Pulmonary artery endothelial cell (primary cell): ENCODE measurements at places on chromosomes 2 and 18. TPM values are rescaled to one million over a fixed set of nuclear protein-coding genes. Genes with fewer than 3 reads are reported as not detected.

Gene RESP18
- not detected in 2 replicates for total RNA-seq

- no peak for DNase-seq
Measured at GRCh38 chr2:99942561-99943347, 199.6 kb downstream of the AFF3 start.

Gene ACADL
- total RNA-seq: not detected in 2 replicates

Gene GTF2A1L
- 0.59 and 0.74 TPM in 2 replicates for total RNA-seq

DNA sequence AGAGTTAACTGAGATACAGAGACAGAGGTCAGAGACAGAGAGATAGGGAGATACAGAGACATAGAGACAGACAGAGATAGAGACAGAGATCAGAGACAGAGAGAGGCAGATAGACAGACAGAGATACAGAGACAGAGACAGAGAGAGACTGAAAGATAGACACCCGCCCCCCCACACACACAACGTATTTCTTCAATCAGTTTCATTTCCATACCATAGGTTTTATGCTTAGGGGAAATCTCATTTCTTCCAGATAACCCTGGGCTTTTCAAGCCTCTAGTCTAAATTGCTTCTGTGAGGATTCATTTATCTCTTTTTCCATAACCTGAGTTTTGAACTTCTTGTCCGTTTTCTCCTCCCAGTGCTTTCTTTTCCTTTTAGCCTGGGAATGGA is 94.6 kb downstream of the CD8B2 start:
- DNase-seq: no peak

- DNase-seq: no peak
Measured at GRCh38 chr2:71001981-71002570, 7.4 kb upstream of the TEX261 start.

GRCh38 chr18:59821983-59822382 is 77.8 kb upstream of the PMAIP1 start:
- DNase-seq: no peak

Gene GATA6
- total RNA-seq: 10.5 and 11.9 TPM in 2 replicates

- no peak for DNase-seq
Measured at GRCh38 chr18:60358516-60358915, 14.1 kb downstream of the MC4R start.

Gene C2orf92
- 0.88 and 1.5 TPM in 2 replicates for total RNA-seq

Gene DTYMK
- total RNA-seq: 48.2 and 64.2 TPM in 2 replicates

Gene PDE1A
- 0.07 and 0.28 TPM in 2 replicates for total RNA-seq

DNA sequence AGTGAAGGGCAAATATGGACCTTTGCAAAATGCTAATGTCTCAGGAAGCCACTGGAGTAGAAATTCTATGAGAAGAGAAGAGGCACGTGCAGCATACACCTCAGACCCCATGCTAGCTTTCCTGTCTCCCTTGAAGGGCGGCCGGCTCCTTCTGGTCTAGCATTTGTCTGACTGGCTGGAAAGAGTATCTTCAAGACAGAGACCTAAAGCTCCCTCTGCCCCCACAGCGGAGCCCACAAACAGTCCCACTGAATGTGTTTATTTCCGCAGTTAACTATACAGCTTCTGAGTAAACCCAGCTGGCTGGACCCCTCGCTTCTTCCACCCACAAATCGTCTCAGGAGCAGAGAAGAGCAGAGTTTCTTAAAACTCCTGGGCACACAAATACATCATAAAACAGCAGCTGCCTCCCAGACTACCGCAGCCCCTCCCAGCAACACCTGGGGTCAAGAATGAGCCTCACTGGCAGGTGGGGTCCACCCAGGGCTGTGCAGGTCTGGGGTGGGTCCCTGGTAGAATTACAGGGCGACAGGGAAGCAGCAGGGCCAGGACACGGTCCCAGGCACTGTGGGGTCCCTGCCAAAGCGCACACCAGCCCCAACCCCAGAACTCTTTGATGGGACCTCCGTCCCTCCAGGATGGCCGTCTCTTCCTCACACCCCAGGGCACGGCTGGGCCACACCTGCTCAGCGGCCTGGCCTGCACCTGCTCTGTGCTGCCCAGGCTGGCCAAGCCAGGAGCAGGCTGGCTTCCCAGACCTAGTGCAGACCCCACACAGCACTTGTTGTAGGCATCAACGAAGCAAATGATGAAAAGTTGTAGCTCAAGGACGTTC is 103.8 kb downstream of the PXDN start:
- DNase-seq: no peak

DNA sequence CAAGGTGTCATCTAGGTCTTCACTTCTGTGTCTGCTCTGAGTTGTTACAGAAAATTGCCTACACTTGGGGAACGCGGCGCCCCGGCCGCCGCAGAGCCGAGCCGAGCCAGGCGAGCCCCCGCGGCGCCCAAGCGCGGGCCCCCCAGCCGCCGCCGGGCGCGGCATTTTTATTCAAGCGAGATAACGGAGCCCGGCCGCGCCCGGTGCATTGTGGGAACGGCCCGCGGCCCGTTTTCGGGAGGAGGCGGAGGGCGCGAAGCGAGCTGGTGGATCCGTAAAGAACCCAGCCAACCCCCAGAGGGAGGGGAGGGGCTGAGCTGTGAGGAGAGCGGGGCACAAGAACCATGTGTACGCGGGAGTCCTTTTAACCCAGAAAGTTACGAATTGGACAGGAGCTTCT is 191.8 kb downstream of the FTCDNL1 start:
- no peak for DNase-seq

DNA sequence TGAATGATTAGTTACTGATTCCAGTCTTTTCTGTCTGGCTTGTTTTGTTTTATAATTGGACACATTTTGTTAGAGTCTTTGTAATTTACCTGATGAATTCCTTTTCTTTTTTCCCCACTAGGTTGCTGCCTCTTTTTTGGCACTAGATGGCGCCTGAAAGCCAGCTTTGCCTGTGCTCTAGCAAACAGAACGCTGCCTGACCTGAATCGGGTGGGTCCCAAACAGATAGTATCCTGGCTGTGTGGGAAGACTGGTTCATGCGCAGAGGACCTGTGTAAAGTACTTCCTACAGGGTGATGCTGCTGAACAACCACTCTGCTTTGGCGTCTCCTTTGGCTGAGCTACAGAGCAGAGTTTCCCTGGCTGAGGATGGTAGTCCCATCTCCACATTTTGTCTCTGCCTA is 288.2 kb downstream of the IKZF2 start:
- DNase-seq: no peak

- DNase-seq: no peak
Measured at GRCh38 chr2:58974426-58974825, 733.3 kb upstream of the FANCL start.

DNA sequence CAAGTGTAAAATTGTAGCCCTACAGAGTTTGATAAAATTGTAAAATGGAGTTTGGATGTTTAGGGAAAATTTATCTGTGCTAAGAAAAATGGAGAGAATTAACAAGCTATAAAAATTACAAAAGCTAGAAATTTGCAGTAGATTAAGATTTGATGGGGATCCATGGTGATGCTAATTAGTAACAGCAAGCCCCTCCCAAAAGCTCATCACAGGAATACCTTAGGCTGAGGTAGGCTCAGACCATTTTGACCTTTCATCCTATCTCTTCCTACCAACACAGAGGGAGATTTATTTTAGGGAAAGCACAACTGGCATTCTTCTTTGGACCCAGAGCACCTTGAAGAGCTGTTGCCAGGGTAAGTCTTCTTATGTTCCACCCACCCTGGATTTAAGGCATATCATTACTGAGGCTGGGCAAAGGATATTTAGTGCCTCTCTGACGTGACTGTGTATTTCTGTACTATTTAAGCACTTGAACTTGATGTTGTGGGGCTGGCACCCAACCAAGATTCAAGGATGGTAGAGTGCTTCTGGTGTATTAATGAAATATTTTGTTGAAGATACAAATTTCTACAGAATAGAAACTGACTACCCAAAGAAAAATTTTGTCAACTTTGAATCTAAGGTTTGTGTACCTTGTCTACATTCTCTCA is 70.8 kb upstream of the SLC39A10 start:
- no peak for DNase-seq

- no peak for DNase-seq
Measured at GRCh38 chr2:190121971-190122370, 59.4 kb upstream of the MSTN start.

DNA sequence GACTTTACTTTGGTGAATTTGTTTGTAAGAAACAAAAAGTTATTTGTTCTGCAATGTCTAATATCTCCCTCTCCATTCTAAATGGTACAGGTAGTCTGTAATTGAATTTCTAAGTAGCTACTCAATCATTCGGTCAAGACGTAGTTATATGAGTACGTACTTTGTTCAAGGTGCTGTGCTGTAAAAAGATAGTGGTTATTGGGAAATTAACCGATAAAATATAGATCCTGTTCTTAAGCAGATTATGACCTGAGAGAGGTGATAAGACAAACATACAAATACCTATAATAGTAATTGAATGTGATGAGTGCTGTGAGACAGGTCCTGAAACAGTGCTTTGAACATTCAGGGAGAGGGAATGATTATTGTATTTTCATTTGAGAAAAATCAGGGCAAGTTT is 7.1 kb downstream of the NCOA1 start:
- no peak for DNase-seq

GRCh38 chr18:5414546-5414945 is 119.0 kb upstream of the ZBTB14 start:
- DNase-seq: no peak

Gene CCDC102B
- total RNA-seq: 0.28 and 1.7 TPM in 2 replicates

DNA sequence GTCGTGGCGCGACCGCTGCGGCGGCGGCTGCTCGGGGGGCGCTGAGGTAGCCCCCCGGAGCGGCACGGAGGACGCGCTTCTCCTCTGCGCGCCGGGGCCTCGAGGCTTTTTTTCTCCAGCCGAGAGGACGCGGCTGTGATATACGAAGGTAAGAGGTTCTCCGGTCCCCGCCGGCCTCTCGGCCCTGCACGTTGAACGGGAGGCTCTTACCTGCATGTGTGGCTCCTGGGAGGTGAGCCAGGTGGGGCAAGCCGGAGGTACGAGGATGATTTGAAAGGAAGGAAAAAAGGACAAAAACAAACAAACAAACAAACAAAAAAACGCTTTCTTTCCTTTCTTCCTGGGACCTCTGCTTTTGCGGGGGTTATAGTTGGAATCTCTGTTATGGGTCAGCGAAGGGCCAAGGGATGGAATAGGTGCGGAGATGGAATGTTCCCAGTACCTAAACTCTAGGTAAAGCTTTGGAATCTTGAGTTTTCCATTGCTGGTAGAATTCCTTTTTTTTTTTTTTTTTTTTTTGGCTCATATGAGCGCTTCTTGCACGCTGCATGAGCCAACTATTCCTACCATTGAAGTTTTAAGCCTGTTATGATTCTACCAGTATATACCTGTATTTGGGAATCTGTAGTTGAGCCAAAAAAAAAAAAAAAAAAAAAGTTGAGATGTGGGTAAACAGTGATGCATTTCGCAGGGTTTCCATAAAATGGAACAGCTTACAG is 674 bp downstream of the PTPN4 start:
- no peak for DNase-seq

DNA sequence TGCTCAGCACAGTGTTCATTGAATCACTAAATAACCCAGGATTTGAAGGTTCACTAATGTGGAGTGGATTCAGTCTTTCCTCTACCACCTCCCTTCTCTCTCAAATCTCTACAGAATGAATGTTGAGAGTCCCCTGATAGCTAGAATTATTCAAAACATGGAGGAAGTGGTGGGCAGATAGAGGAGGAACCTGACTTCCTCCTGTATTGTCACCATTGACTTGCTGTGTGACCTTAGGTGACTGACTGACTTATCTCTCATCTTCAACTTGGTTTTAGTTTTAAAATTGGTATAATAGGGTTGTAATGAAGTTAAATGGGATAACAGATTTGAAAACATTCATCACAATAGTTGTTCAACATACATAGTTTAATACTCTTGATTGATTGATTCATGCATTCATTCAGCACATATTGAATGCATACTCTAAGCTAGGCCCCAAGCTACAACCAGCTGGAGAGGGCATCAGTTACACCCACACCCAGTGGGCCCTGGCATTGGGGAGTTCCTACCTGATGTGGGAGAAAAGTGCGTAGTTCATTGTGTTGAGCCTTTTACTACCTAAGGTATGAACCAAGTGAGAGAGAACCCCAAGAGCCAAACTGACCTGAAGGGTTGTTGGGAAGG is 96.0 kb downstream of the WDR7 start:
- DNase-seq: no peak

Gene MC2R
- total RNA-seq: not detected in 2 replicates

DNA sequence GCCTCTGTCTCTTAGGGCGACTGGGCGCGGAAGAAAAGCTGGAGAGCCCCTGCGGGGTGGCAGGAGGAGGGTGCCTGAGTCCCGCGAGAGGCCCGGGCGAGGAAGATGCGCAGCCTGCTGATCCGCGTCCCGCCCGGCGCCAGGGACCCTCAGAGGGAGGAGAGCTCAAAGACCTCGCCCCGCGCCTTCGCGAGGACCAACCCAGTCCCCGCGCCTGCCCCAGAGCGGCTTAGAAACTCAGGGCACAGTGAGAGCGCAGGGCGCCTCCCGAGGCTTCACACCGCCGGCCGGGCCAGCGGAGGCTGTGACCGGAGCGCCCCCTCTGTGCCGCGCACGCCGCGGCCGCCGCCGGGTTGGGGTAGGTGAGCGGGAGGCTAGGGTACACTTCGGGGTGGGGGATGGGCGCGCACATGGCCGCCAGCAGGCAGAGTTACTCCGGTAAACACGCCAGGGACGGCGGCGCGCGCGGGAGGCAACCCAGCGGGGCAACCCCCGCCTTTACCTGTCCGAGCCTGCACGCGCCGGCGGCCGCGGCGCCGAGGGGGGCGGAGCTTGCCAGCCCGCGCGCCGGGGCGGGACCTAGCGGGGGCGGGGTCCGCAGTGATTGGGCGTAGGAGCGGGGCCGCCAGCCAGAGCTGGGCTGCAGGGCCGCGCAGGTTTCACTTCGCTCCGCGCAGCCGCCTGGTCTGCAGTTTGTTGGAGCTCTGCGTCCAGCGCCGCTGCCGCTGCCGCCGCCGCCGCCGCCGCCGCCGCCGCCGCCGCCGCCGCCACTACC is at the start of gene BCL2L11:
TSS of gene BCL2L11 (plus strand) at position 662 of the 775 bp plus-strand sequence. CDS start 2,832 bp downstream, outside the sequence.
- DNase-seq: peak; percentile 76

DNA sequence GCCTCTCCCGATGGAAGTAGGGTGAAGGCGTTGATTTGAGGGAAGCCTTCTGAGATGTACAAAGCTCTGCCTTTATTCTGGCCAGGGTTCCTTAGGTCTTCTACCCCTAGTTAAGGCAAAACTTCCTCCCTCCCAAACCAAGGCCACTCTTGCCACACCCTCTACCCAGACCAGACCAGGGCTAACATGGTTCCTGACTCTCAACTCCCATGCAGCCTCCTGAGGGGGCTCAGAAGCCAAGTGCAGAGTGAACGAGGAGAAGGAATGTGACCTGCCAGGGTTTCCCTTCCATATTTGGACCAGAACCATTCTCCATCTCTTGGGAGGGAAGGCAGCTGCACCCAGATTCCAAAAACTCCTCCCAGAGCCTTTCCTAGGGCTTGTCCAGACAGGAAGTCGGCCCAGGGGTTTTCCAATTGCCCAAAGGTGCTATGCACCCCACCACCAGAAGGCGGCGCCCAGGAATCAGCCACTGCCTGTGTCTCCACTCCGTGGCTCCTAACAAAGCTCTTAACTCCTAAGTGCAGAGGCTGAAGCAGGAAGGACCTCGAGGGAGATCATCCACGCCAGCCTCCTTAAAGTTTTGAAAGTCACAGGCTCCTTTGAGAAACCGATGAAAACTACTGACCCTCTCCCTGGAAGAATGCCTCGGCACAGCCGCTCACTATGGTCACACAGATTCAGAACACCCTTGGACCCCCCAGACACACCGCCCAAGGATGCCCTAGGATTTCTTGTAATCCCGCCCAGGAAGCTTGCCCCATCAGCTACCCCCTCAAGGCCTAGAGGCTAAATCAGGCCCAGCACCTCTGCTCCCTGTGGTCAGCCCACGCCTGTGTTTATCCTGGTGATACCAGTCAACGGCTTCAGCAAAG is 157.8 kb downstream of the SMAD2 start:
- DNase-seq: peak; percentile 24

- no peak for DNase-seq
Measured at GRCh38 chr2:71697106-71698004, 244.0 kb downstream of the DYSF start.

GRCh38 chr2:155356250-155356649 is 657.8 kb downstream of the KCNJ3 start:
- DNase-seq: no peak
